ENCODE measurements at places on chromosomes 7 and 10.

DNA sequence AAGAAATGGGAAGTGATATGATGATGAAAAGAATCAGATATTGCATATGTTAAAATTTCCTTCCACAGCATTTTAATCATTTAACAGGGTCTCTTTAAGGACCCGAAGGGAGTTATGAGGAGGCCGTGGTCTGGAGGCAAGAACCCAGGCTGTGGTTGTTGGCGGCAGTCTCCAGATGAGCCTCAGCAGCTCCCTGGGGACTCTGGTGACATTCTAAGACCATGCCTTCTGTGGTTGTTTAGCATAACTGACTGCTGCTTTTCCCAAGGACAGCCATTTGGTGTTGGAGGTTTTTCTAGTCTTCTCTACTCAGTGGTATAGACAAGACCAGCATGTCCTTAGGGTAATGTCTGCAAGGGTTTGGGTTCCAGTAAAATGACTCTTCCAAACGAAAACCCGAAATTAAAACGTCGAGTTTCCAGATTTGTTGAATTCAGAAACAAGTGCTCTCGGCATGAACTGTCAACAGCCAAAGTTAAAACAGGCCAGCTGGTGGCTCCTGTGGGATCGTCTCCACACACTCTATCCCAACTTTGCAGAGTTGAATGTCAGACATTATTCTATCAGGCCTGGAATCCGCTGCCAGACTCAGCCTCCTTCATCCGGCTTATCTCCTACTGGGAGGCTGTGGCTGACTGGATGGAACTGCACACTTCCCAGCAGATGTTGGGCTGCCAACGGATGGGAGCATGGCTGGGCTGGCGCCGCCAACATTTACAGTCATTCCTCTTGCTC lies 183.1 kb downstream of the TAX1BP1 start:
- DNase-seq: no peak

GRCh38 chr7:80641548-80641947 lies 3.1 kb downstream of the CD36 start:
- no peak for DNase-seq

DNA sequence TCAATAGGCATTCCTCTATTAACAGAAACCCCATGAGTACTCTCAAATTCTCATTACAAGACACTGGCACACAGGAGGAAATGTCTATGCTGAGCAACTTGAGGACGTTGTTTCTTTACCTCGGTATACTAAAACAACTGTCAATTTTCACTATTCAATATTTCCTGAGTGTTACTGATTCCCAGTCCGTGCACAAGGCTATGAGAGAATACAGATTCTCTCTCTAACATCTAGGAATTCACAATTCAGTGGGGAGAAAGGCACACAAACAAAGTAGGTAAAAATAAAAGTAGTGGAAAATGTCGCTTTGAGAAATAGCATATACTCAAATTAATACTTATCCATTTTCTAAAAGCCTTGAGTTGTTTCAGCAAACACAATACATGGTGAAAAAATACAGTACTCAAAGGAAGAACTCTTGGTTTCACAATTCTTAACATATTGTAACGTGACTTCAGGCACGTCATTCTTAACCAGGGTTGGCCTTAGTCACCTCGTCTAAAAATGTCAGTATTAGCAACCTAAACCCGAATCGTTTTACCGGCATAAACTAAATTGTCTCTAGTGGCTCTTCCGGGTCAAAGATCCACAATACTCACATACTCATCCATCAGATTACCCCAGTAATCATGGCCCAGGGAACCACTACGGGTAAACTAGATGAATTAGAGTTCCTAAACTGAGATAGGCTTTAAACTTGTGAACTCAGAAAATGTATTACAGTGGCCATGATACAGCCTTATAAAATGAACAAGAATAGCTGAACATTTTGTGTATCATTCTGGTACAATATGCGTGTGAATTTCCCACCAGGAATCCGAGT lies 1.5 kb downstream of the IPMK start:
- peak; percentile 48 for DNase-seq

DNA sequence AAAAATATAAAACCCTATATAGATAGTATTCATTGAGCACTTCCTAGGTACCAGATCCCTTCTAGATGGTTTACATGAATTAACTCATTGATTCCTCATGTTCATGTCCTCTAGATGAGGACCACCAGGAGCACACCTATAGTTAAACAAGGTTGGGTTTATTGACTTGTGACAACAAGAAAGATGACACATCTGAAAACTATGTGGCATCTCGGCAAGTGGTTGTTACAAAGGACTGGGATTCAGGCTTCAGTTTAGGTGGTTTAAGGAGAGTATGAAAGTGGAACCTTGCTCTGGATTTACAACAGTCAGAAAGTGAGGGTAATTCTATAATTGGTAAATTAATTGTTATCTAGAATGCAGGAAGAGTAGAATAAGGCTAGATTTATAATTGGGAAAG lies 99.0 kb upstream of the PHF14 start:
- no peak for DNase-seq

- DNase-seq: no peak
Measured at GRCh38 chr10:61635932-61636331, 26.8 kb upstream of the CABCOCO1 start.

DNA sequence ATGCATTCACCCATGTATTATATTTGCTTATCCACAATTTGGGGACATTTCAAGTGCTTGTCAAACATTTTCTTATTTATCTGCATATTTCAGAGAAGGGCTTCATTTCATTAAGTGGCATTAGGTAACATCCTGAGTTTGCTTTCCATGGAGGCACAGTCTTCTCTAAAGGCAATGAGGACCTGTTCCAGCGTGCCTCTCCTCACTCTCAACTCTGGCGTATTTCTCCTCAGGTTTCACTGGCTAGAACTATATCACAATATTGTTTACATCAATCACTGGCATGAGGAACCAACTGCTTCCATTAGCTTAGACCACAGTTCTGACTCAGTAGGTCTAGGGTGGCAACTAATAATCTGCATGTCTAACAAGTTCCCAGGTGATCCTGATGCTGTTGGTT lies 177.2 kb downstream of the TAX1BP1 start:
- no peak for DNase-seq

Data from activated CD4-positive, alpha-beta T cell treated with anti-CD3 and anti-CD28 coated beads, Interleukin-2, amount 10 ng/mL, durations not matched to agents 7 days and 5 days (primary cell).